Substantia nigra (tissue), 51 donors: ENCODE measurements at places on chromosomes 2 and 18.

DNA sequence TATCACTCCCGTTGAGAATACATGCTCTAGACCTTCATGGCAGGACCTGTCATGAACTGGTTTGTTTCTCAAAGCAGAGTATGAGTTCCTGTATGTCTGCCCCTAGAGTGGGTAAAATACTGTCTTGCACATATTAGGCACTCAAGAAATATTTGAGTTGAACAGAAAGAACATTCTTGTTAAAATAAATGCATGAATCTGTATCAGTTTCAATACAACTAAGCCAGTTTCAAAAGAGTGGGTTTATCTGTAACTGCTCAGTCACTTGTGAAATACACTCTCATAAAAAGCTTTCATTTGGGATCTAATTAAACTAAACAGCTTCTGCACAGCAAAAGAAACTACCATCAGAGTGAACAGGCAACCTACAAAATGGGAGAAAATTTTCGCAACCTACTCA lies 69.2 kb downstream of the RFTN2 start:
- DNase-seq = no peak

GRCh38 chr18:64073971-64074370 lies 74.9 kb downstream of the LINC00305 start:
- DNase-seq = no peak

GRCh38 chr2:27714851-27715291 lies 51.2 kb downstream of the SLC4A1AP start:
- DNase-seq = no peak

DNA sequence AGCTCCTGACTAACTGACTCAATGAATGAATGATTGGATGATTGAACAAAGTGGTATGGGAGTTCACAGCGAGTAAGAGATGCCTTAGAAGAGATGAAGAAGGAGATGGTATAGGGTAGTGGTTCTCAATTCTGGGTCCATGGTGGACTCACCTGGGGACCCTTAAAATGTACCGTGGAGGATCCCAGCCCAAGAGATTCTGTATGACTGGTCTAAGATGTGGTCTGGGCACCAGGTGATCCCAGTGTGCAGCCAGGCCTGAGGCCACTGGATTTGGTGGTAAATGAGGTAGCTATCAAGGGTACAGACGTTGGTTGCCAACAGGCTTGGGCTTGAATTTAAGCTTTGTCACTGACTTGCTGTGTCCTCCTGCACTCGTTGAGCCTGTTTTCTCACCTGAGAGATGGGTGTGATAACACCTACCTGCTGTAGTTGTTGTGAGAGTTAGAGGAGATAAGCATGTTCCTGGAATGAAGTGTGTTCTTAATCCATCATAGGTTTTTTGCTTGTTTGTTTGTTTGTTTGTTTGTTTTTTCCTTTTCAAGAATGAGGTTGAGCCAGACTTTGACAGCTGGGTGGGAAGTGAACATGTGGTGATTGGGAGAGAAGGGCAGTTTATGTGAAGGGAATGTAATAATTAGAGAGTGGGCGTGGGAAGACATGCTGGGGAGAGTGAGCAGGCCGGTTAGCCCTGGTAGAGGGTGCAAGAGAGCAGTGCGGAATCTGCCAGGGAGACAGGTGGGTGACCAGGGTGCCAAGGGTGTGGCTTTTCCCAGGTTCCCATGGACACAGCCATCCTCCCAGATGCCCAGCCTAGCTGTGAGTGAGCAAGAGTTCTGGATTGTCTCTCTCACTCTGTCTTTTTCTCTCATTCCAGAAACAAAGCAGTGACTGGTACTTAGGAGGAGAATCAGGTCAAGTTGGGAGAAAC lies 31.4 kb upstream of the IL1B start:
- DNase-seq = no peak

GRCh38 chr18:55501579-55501978 lies 86.4 kb downstream of the TCF4 start:
- no peak for DNase-seq

DNA sequence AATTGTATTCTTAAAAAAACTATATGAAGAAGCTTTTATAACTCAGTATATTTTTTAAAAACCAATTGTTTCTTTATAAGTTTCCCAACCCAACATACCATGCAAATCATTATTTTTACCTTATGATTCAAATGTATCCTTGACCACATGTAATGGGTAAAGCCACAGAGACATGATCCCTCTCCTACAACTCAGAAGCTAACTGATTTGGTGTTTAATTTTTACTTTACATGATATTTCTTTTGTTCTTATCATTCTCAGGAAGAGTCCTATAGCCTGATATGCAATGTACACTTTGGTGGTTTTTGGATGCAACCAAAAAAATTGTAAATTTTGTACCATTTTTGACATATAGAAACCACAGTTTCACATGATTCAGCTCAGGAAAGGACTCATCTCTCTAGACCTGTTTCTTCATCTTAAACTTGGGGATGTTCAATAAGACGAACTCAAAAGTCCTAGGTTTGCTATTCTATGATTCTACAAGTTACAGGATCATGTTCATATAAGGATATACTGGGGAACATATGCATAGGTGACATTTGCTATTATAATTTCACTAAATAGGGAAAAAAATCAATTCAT lies 85.2 kb upstream of the RBBP8 start:
- DNase-seq = no peak

DNA sequence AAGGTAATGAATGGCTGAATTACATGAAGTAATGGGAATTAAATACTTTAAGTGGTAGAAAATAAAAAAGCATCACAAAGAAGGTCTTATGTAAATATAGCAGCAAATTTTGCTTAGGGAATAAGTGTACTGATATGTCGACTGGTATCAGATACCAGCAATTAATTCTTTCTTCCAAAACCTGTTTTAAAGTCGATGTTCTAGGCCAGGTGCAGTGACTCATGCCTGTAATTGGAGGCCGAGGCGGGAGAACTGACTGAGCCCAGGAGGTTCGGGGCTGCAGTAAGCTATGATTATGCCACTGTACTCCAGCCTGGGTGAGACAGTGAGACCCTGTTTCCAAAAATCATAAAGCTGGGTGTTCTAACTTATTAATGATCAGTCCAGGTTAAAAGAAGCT lies 30.3 kb downstream of the SP3 start:
- DNase-seq = no peak

DNA sequence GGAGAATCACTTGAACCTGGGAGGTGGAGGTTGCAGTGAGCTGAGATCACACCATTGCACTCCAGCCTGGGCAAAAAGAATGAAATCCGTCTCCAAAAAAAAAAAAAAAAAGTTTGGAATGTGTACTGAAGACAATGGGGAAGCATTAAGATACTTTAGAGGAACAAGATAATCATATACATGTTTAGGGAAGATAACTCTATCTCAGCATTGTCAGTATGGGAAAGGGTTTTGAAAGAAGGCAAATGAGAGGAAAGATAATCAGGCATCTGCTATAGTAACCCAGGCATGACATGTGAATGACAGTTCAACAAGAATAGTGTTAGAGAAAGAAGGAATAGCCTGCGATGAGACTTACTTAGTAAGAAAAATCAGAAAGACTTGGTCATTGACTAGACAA lies 112.0 kb downstream of the ATAD2B start:
- no peak for DNase-seq

GRCh38 chr2:220703279-220703678 lies 868.8 kb downstream of the EPHA4 start:
- DNase-seq = no peak

DNA sequence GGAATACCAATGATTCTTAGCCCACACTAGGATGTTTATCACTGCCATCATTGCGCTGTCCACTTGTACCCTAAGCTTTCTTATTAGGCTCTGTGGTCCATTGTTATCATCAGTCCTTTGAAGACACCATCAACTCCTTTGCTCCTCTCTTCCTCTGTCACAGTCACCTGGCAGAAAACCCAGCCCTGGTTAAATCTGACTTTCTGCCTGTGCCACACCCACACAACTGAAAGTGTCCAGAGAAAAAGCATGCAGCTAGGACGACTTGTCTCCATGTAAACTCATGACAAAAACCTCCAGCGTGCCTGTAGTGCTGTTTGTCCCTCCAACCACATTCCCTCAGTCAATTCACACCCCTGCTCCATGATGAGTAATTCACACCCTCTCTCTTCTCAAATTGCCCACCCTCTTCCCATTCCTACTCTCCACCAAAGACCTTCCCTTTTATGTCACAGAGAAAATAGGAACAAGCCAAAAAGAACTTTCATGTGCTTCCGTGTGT lies 297.4 kb upstream of the MGAT5 start:
- no peak for DNase-seq

GRCh38 chr2:56376699-56377665 lies 193.2 kb downstream of the CCDC85A start:
- DNase-seq = no peak

DNA sequence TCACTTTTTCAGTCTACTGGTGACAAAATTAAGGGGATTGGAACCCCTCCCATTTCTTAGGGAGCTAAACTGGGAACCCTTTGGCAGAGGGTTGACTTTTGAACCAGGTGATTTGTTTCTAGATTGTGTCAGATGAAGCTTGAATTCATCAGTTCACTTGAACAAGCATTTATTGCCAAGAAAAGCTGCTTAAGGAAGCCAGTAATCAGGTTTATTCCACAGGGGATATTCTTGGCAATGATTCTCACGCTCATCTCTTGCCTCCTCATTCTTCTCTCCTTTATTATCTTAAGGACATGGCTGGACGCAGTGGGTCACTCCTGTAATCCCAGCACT lies 101.0 kb downstream of the ALPK2 start:
- DNase-seq = no peak

DNA sequence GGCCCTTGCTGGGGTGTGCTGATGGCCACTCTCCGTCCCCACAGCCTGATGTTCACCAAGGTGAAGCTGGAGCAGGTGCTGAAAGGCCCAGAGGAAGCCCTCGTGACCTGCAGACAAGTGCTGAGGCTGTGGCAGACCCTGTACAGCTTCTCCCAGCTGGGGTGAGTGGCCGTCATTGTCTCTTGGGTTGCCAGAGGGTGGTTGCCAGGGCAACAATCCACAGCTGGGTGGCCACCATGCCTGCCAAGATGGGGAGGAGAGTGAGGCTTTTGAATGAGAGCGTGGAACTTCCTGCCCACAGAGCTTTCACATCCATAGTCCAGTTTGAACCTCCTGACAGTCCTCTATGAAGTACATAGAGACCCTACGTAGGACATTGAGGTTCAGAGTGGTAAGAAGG lies 108.8 kb downstream of the STPG4 start:
- DNase-seq = peak; percentile 89

DNA sequence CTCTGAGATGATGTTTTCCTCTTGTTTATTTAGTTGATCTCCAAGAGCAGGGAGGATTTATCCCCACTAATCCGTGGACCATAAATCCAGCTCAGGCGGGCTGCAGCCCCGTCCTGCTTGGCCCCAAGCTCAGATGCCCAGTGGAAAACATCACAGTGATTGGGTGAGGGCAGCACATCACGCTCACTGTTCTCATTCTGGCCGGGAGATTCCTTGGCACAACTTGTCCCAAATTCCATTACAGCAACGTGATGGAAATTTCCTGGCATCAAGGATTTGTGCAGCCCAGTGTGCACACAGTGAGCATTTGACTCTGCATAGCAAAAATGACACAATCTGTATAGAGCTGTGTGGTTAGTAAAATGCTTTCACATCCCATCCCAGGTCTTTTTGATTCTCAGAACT lies 96.8 kb downstream of the VAPA start:
- peak; percentile 36 for DNase-seq

- DNase-seq = no peak
These were observed 59.2 kb upstream of the POMC start for GRCh38 chr2:25227576-25227975.

DNA sequence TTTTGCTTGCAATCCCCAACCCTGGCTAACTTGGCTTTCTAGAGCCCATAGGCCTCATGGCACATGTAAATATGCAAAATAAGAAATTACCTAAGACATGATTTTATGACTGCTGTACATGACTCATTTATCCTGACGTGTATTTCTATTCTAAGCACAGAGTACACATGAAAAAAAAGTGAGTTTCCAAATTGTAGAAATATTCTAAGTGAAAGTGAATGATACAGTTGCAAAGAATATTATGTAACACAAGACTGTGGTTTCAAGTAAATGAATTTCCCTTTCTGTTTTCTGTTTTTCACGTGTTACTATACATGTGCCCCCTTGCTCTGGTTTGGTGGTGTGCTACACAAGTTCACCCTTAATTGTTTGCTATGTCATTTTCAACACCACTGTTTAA lies 162.4 kb downstream of the LRP1B start:
- DNase-seq = no peak

GRCh38 chr2:109531221-109531620 lies 82.5 kb downstream of the SEPTIN10 start:
- no peak for DNase-seq

DNA sequence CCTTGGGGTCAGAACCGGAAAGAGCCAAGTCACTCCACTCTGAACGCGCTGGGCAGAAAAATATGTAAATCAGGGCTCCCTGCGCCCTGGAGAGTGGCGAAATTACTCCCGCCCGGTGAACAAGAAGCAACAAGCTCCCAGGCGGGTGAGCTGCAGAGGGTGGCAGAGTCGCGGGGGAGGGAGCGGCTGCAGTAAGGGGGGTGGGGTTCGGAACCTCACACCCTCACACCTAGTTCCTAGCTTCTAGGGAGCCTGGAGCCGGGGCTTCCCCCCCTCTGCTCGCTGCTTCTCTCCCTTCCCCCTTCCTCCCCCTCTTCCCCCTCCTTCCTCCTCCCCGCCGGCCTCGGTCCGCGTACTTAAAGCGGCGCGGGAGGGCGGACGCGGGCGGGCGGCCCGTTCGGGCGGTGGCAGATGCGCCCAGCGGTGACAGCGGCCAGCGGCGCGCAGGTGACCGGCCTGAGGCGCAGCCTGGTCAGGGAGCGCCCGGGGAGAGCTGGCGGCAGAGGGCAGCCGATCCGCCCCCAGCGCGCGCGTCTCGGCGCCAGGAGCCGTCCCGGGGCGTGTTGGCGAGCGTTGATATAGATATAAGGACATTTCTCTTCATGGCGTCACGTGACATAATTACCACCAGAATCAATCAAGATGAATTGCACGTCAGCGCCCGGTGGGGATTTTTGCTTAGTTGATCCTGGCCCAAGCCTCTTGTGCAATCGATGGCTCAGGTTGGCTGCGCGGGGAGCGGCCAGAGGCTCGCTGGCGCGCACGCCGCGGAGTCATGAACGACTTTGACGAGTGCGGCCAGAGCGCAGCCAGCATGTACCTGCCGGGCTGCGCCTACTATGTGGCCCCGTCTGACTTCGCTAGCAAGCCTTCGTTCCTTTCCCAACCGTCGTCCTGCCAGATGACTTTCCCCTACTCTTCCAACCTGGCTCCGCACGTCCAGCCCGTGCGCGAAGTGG lies at the start of gene HOXD11:
HOXD11 (plus strand) TSS at position 700 of the 959 bp plus-strand sequence; CDS start at position 776, 76 bp downstream.
- no peak for DNase-seq

DNA sequence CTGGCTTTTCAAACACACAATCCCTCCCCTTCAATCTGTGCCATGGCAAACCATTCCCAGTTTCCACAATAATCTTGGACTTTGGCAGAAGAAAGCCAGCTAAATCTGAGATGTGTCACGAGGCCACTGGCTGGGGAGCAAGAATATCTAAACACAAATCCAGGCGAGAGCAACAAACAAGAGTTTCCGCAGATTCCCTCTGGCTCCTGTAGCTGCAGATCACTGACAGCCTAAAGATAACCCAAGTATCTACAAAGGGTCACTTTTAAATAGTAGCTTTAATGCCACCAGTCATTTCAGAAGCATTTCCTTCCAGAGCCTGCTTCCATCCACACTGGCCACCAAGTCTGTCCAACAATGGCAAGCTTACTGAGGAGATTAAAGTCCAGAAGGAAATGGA lies 86.9 kb downstream of the ACVR1 start:
- no peak for DNase-seq
